ENCODE measurements at places on chromosomes 4 and X.

DNA sequence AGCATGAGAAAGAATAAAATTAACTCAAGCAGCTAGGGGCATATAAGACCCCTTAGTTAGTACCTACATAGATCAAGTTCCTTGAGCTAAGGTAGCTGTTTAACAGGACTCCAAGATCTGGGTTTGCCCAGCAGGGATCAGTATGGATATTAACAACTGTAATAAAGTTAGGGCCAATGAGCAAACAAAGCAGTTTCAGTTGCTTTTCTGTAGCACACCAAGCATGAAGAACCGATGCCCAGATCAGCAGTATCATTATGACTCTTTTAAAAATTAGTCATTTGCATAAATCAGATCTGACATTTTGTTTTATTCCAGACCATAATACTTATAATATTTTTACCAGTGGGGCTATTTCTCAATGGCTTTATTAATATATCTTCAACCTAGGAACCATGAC lies 80.9 kb downstream of the C4orf33 start:
- no peak for DNase-seq

DNA sequence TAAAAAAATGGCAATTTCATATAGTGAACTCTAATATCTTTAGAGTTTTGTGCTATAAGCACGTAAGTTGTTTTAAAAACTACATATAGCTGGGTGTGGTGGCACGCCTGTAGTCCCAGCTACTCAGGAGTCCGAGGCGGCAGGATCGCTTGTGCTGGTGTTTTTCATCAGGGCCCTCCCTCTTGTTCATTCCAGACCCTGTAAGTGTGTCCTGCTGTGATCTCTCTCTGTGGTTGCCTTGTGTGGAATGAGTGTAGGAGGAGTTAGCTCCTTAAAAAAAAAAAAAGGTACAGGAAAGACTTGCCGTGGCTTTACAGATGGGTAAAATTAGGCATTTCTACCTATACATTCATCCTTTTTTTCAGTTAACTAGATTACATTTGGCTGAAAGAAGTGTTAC lies 35.4 kb downstream of the RBBP7 start:
- no peak for DNase-seq

DNA sequence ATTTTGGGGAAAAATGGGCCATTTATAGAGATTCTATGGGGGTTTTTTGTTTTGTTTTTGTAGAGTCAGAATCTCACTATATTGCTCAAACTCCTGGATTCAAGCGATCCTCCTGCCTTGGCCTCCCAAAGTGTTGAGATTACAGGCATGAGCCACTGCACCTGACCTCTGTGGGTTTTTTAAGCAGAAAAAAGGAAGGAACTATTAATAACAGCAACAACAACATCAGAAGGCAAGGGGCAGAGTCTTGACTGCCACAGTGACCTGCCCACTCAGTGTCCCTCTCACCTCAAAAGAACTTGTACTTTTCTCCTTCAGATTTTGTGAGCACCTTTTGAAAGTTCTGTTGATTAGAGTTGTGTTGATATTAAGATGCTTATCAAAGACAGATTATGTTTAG lies 48.1 kb downstream of the FNIP2 start:
- DNase-seq: no peak

DNA sequence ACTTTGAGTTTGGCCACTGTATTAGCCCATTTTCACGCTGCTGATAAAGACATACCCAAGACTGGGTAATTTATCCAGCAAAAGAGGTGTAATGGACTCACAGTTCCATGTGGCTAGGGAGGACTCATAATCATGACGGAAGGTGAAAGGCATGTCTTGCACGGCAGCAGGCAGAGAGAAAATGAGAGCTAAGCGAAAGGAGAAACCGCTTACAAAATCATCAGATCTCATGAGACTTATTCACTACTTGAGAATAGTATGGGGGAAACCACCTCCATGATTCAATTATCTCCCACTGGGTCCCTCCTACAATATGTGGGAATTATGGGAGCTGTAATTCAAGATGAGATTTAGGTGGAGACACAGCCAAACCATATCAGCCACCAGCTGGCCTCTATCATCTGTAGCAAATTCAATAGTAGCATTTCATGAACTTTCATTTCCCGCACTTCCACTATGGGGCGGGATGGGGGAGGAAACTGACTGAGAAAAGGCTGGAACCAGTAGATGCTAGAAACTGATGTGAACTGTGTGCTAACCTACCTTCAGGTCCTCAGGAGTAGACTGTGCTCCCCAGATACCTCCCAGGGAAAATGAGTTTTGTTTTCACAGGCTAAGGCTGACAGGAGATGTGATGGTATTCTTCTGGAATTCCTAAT lies 35.3 kb upstream of the LGI2 start:
- DNase-seq: no peak

DNA sequence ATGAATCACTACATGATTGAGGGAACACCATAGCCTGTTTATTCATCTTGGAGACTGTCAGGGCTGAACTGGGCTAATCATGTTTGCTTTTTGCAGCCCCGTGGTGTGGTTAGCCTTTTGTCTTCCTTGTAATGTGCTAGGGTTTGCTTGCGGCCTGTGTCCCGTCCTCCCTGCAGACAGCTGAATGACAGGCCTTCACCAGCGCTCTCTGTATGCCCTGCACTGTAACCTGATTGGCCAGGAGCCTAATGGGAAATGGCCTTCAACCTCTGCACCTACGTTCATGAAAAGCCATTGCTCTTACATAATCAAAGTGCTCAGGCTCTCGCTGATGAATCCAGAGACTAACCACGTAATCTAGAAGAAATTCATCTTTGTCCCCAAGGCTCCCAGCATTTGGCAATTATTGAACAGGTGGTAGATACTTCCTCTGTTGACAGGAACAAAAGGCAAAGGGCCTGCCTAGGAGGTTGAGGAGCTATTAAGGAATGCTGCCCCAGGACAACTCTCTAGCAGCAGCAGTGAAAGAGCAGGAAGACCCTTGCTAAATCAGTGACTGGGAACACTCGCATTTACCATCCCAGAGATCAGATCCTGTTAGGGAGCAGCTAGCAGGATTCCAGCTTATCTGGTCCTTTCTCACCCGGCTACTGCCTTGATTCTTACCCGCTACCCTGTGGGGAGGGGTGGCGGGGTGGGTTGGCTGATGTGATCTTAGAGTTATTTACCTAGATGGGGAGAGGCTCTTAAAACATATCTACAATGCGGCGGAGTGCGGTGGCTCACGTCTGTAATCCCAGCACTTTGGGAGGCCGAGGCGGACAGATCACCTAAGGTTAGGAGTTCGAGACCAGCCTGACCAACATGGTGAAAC lies 42.3 kb upstream of the FAT1 start:
- no peak for DNase-seq

DNA sequence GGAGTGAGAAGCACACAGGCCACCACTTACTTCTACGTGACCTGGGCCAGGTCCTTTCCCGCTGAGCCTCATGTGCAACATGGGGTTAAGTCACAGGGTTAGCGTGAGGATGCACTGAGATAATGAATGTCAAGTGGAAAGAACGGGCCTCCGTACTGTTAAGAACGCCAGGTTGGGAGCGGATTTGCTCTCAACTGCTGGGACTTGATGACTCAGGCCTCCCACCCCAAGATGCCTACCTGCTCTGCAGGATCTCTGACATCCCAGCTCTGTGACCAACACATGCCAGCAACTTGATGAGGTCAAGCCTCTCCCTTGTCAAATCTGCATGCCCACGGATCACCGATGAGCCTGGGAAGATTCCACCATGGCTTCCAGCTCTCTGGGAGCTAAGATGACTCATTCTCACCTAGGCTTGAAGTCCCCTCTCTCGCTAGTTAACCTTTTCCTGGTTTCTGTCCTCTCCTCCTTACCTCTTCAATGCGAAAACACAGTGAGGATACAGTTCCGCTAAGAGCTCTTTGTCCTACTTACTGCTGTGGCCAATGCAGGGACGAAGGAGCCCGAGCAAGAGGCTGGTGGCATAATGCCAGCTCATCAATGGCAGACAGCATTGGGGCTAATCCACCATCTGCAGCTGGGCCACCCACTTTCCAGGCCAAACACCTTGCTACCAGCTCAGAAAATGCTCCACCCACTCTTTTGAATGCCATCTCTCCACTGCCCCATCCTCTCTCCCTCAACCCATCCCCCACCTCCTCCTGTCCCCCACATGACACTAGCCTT lies 67.6 kb downstream of the PJA1 start:
- no peak for DNase-seq

DNA sequence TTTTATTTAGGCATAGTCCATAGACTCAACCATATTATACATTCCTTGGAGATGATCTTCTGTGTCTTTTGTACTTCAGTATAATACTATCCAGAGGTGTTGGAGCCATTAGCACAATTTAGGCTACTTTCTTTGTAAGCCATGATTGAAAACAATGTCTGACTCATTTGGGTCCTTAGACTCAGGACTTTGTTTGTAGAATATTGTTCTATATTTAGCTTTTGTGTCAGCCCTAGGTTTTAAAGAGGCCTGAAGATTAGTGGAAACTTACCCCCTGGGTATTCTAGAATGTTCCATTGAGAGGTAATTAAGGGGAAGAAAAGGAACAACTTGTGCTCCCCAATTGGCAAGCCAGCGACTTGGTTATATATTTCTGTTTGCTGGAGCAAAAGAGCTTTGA lies 145.2 kb upstream of the SCML1 start:
- no peak for DNase-seq

DNA sequence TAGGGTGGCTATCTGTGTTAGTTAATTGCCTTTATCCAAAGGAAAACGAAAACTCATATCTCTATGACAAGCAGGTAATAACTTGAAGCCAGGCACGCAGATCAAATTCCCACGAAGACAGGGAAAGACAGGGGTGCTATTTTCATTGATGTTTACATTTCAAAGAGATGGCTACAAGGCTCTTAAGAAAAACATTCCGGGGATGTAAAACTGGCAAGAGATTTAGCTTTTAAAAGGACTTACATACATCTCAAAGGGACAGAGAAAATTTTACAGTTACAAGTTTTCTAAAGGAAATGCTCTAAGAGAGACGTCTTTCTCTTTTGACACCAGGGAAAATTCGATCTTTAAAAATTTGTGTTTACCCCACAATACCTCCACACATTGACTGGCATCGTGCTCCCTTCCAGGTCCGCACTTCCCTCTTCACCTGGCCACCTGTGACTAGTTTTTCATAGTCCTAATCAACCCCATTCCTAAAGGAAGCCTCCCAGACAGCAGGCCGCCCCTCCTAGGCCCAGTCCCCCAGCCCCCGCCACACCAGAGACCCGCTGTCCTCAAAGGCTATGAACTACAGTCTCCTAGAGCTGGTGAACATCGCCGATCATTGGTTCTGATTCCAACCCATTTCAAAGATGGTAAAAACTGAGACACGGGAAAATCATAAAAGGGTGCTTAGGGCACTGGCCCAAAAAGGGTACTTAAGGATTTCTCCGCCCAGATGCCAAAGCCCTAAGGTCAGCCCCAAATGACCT lies 649 bp upstream of the ARAF start:
- no peak for DNase-seq

DNA sequence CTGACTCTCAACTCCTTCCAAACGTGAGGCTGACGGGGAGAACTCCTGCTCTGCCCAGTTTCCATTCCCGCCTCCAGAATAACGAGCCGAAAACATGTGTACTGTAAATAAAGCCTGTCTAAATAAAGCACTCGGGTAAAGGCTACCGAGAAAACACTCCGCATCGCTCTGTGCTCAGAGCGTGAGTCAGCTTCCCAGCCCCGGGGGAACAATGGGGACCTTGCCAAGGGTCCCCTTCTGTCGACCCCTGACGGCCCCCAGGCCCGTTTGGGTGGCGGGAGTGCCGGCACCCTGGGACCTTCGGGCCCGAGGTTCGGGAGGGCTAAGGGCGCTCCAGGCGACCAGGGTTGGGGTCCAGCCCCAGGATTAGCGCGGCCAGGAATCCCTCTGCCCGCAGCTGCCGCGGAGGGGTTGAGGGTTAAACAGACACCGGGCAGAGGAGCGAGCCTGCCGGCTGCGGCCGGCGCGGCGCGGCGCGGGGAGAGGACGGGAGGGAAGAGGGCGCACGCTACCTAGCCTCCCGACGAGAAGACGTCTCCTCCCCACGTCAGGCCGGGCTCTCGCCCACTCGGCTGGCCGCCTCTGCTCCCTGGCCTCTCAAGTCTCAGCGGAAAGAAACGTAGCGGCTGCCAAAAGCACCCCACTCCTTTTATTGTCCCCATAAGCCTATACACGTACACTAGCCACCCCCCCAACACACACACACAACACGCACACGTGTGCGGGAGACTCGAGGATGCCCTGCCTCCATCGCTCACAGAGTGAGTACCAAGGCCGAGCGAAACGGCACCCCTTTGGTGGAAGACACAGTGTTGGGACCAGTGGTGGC lies 85.5 kb downstream of the BCOR start:
- peak; percentile 24 for DNase-seq

GRCh38 chrX:72083291-72083690 lies 48.4 kb downstream of the RTL5 start:
- no peak for DNase-seq

GRCh38 chr4:92175250-92175649 lies 128.5 kb upstream of the GRID2 start:
- no peak for DNase-seq

GRCh38 chr4:3605491-3605890 lies 73.3 kb upstream of the LRPAP1 start:
- DNase-seq: no peak

DNA sequence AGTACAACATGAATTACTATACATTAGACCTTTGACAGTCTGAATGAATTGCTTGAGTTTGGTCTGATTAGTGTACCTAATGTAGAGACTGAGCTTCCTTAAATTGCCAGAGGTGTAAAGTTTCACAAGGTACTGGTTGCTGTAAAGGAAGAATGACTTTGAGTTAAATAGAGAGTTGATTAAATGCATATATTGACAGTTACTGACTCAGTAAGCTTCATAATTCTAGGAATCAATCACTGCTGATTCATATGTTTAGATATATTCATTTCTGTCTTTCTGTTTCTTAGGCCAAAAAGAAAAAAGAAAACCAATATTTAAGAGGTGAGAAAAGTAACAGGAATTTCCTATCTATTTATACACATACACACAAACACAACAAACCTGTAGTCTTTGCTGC lies 16.2 kb upstream of the ART3 start:
- DNase-seq: no peak

- no peak for DNase-seq
Measured at GRCh38 chr4:30828264-30828926, 108.2 kb downstream of the PCDH7 start.

DNA sequence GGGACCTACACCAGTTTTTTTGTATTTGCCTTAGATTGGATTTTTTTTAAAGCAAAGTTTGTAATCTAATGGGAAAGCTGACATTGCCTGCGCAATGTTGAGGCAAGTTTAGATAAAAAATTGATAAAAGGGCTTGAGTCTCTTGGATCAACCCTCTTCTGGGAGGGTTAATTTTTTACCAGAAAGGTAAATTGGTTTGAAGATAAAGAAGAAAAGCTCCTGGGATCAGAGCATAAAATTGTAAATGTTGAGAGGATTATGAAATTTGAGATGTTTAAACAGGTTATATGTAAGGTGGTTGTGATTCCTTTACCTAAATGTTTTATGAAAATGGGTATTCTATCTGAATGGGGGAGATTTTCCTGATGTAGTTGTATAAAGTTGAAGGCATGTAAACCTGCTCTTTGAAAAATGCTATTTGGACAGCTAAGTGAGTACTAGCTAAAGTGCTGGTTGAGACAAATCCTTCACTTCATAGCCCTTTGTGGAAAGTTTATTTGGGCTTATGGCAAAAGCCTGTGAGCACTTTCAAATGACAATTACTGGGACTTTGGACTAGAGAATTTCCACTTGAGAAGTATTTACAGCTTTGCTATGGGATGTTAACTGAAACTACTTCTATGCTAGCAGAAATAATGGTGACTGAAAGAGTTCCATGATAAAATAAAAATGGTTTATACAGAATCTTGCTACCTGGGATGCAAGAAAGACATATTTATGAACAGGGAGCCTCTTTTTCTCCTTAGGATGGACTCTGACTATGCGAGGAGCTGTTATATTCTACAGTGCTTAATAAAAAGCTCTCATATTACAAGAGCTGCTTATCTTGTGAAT lies 56.2 kb downstream of the UGT2B10 start:
- DNase-seq: no peak
